NCI-H1105 (cell line): ENCODE measurements at places on chromosomes 4 and X.

GRCh38 chr4:25308306-25308705, 4.3 kb upstream of the ZCCHC4 start:
- no peak for DNase-seq

DNA sequence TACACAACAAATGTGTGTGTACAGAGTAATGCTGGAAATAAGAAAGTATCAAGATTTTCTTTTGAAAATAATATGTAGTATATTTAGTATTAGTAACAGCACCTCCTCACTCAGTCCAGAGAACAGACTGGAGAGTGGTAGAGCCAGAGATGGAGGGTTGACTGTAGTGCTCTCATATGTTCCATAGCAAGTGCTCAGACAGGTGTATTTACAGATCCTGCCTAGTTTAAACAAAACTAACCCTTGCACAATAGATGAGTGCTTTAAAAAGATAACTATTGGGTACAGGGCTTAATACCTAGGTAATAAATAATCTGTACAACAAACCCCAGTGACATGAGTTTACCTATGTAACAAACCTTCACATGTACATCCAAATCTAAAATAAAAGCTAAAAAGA, 381.0 kb upstream of the EMCN start:
- no peak for DNase-seq

- DNase-seq = no peak
Observed at GRCh38 chr4:4847011-4847410, 12.5 kb upstream of the MSX1 start.

DNA sequence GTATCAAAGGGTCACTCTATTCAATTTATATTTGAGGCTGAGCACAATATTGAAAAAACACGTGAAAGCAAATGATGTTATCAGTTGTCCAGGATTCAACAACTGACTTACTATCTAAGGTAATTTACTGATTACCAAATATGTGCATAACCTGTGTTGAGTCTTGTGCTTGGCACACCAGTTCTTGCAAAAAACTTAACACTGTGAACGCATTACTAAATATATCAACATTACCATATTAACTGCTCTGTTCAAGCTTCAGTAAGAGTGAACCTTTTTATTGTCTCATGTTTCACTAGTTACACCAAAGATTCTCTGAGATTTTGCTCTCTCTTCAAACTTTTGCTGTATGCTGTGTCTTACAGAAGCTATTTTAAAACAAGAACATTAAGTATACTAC, 38.4 kb downstream of the PPARGC1A start:
- DNase-seq = no peak

DNA sequence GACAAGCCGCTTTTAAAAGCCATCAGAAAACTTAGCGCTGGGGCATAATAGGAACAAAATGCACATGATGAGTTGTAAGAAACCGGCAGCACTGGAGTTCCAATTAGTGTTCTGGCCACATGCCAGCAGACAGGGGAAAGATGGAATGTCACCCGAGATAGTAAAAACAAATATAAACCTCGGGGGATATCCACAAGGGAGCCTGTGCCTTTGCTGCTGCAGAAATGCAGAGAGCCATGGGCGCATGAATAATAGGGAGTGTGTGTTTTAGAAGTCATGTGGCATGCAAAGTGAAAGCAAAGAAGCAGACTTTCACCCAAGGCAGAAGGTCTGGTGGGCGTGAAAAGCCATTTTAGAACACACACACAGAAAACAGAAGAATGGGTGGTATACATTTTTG, 19.1 kb downstream of the GPRASP3 start:
- DNase-seq = no peak

- DNase-seq = no peak
Observed at GRCh38 chr4:147182041-147182440, 236.4 kb upstream of the TTC29 start.

DNA sequence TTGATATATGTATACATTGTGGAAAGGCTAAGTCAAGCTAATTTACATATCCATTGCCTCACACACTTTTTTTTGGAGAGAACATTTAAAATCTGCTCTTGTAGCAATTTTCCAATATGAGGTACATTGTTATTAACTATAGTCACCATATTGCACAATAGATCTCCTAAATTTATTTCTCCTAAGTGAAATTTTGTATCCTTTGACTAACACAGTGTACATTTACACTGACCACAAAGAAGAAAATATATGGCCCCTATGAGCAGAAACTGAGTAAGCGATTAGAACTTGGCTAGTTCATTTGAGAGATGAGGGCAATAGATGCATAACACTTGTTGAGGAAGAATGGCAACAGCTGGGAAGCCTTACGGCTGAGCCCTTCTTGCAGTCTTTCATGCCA, 20.3 kb upstream of the GUCY1B1 start:
- no peak for DNase-seq

DNA sequence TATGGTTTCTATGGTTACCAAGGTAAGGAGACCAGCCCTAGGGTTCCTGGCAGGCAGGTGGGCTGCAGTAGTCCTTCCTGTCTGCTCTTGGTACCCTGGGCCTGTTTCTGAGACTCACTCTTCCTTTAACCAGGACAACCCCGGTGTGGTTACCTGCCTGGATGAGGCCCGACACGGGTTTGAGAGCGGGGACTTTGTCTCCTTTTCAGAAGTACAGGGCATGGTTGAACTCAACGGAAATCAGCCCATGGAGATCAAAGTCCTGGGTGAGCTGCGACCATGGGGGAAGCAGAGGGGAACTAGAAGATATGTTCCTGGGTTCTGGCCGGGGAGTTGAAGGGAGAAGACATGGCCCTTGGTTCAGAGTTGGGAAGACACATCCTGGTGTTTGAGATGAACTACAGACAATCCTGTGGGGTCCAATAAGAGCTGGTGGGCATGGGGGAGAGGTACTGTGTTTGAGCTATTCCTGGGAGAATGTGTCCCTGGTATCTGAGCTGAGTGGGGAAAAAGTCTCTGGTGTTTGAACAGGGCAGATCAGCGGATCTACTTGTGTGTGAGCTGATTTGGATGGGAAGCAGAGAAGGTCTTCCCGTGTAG, 7.8 kb downstream of the UBA1 start:
- no peak for DNase-seq

GRCh38 chr4:158857951-158858350, 89.1 kb downstream of the FNIP2 start:
- no peak for DNase-seq

- no peak for DNase-seq
Observed at GRCh38 chrX:2677764-2678163, 13.3 kb upstream of the CD99 start.

- no peak for DNase-seq
Observed at GRCh38 chrX:121160987-121161386, 113.6 kb downstream of the GLUD2 start.

DNA sequence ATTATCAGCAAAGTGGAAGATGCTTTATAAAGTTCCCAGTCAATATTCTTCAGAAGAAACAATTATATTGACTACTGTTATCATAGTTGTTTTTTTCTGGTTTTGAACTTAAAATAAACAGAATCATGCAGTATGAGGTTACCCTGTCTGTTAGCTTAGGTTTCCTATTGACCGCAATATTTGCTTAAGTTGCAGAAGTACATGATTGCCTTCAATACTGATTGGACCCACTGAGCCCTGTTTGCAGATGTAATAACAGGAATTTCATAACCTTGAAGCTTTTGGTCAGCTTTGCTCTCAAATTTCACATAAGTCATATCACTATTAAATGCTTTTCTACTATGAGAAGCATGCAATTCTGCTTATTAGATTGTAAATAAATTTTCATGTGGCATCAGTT, 229.1 kb upstream of the FSTL5 start:
- DNase-seq = no peak

DNA sequence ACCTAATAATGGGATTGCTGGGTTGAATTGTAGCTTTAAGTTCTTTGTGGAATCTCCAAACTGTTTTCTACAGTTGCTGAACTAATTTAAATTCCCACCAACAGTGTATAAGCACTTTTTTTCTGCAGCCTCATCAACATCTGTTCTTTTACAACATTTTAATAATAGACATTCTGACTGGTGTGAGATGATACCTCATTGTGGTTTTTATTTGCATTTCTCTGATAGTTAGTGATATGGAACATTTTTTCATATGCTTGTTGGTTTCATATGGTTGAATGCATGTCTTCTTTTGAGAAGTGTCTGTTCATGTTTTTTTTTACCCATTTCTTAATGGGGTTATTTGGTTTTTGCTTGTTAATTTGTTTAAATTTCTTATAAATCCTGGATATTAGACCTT, 1718.9 kb downstream of the C4orf33 start:
- no peak for DNase-seq

GRCh38 chrX:57155171-57155570, 18.0 kb upstream of the SPIN2A start:
- DNase-seq = no peak

- DNase-seq = no peak
Observed at GRCh38 chr4:122285285-122285684, 93.5 kb upstream of the ADAD1 start.
